Brain (organoid and tissue), 16 donors: ENCODE measurements at places on chromosomes 5 and 9.
A peak's percentile ranks its signal among the peaks of the same experiment; 100 is the strongest.

DNA sequence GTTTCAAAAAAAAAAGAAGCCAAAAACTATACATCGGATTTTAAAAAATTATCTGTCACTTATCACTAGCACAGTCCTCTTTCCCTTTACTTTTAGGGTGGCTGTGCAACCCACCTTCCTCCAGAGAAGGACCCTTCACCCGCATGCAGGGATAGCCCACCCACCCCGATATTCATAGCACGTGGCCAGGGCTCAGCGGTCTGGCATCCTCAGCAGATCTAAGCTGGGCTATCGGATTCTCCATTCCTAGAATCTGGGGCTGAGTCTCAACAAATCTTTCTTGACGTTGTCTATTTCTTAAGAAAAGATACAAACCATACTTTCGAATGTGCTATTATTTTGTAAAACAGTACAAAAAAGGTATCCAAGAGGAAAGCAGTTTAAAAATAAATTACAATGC lies 70.9 kb downstream of the MYO10 start:
- no peak for DNase-seq

DNA sequence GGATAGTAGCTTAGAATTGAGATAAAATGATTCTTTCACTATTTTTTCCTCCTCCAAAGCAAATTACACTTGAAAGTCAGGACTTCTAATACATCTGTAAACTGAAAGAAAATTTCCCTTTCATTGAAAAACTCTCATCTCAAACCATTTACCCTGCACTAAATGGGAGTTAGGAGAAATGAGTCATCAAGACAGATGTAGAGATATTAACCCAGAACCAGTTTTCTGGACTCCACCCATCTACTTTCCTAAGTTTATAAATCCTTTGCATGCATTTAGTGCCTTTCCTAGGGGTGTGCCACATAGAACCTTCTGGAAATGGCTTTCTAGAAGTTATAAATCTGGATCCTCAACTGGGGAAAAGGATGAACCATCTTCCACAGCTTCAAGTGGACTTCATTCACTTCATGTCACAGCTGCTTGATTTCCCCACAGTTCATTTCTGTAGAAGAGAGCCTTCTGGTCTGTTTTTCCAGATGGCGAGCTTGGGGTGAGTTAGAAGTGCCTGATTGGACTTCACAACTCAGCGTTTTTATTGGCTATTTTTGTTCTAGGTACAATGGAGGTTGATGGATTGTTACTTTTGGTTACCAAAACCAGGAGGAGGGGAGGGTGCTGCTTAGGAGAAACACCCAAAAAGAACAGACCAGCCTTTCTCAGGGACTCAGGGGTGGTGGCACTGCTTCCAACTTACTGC lies 72.5 kb upstream of the GPR151 start:
- DNase-seq = no peak

DNA sequence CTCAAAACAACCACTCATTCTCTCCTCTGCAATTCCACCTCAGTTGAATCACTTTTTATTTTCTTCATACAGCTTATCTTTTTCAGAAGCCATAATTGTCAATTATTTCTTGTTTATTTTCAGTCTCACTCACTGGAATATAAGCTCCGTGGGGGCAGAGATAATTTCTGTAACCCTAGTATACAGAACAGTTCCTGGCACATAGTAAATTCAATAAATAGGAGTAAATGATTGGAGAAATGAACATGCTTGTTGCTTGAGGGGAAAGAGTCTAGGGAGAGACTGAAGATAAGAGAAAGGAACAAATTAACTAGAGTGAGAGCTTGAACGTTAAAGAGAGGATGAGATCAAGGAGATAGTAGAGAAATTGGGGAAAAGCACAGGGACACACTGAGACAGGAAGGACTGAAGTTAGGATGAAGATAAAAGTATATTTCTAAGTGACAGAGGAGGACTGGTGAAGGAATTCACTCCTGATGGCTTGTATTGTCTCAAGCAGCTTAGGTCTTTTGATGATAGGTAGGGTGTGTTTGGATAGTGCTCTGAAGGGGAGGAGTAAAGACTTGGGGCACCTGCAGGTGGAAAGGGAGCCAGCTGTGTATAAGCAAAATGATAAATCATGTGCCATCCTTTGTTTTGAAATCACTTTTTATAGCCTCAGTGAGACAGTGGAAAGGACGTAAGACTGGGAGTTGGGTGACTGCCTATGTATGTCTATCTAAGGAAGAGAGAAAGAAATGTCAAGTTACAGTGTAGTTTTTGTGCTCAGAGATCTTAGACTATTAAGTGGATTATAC lies 2.2 kb downstream of the NAA35 start:
- DNase-seq = no peak

DNA sequence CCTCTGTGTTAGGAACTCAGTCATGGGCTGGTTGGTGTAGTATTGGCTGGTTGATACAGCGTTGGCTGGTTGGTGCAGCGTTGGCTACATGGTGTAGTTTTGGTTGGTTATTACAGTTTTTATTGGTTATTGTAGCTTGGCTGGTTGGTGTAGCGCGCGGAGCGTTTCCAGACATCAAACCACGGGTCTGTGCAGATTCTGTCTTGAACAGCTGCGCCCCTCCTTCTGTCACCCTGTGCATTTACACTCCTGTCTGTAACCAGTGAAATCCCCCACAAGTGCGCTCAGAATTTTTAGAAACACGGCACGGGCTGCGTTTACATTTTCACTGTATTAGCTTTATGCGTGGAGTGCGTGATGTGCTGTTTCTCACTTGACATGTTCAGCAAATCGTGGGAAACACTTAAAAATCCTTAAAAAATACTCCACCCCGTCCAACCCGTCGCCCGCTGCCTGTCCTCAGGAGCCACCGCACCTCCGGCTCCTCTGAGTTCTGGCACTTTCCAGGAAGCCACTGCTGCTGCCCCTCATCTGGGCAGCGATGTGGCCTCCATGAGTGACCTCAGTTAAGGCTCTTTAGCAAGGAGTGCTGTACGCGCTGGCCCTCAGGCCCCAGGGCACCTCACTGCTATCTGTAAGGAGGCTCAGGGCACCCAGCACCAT lies 20.8 kb downstream of the NKD2 start:
- DNase-seq = no peak

DNA sequence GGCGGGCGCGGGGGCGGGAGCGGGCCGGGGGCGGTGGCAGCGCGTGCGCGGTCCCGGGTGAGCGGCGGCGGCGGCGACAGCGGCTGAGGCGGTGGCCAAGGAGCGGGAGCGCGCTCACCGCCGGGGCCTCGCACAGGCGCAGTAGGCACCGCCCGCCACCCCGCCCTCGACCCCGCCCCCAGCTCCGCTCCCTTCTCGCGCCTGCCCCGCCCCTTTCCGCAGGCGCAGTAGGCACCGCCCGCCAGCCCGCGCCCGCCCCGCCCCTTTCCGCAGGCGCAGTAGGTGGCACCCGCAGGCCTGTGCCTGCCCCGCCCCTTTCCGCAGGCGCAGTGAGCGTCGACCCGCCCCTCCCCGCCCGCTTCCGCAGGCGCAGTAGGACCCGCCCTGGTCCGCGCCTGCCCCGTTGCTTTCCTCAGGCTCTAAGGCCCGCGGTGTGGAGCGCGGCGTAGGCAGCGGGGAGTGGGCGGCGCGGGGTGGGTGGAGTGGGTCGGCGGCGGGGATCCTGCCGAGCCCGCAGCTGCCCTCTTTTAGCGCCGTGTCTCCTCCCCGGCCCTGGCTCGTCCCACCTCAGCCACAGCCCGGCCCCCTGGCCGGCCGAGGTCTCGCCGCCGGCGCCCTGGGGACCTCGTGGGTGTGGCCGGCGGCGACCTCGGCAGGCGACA lies at the start of gene CAMSAP1:
CAMSAP1 (minus strand) TSS at position 116 of the 662 bp plus-strand sequence. CDS start 387 bp downstream, outside the sequence.
- peak; percentile 97 for DNase-seq

GRCh38 chr9:133234577-133235322 lies 25.7 kb upstream of the OBP2B start:
- DNase-seq = no peak

DNA sequence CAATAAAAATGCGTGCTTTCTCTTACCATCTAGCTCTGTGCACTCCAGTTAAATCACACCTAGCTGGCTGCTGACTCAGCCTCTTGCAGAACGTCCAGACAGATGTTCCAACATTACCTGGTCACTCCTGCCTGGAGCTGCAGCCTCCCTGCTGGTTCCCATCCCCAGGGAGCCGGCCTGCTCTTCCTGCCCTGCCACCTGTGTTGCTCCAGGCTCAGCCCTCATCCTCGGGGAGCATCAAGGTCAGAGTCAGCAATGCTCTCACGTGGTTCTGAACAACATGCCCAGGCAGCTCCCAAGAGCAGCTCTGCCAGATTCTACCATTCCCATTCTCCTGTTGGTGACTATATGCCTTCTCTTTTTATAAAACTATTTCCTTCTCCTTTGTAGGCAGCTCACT lies 81.3 kb downstream of the GADD45G start:
- no peak for DNase-seq

DNA sequence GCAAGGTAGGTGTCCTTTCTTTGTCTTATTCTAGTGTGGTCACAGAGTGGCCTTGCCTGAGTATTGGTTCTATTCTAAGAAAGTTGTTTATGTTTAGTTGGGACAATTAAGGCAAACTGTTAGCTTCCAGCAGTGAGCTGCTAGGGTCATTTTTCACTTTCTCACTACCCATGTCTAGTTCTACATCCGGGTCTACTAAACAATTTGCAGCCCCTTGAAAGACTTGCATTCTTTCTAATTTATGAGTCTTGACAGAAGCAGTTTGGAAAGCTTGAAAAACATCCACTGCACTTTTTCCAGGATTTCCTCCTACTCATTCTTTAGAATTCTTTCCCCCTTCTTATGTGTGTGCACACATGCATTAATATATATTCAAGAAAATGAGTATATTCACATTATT lies 892.2 kb upstream of the ACO1 start:
- DNase-seq = no peak

- no peak for DNase-seq
Measured at GRCh38 chr5:144332265-144332664, 161.6 kb downstream of the KCTD16 start.

DNA sequence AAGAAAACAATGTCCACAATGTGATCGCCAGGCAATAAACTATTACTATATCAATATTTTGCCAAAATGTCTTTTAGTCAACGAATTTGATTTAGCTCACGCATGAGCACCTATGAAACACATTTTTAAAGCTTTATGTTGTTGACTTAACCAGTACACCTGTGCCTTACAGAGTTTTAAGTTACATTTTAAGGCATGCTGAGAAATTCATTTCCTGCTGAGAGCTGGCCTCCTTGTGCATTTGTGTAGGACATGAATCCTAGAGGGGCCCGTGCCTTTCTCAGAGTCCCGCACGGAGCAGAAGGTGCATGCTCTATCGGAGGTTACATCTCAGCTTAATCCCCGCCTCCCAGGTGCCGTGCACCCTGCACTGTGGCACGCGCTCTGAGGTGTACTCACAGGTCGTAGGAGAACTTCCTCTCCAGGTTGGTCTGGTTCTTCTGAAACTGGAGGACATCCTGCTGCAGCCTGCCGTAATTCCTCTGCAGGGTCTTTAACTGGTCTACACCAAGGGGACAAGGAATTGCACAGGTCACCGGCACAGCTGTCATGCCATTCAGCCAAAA lies 53.2 kb downstream of the GOLM1 start:
- no peak for DNase-seq

DNA sequence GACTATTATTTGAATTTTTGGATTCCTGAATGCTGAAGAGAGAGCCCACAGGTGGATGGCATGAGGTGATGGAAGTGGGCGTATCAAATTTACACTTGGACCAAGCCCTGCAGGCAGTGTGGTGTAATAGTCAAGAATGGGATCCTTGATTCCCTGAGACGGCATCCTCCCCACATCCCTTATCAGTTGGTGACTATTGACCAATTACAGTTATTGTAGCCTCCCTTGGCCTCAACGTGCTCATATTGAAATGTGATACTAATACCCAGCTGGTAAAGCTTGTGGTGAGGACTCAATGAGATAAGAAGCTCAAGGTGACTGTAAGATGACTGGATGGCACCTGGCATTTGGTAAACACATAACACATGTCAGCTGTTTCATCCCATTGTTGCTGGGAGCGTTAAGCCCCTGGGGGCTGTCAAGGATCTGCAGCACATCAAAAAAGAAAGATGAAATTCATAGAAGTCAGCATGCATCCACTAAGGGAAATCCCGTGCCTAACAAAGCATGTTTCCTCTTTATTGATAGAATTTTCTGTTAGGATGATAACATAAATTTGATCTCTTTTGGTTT lies 65.6 kb upstream of the IRX2 start:
- no peak for DNase-seq

GRCh38 chr9:88224938-88225337 lies 86.7 kb upstream of the SPATA31C2 start:
- no peak for DNase-seq

DNA sequence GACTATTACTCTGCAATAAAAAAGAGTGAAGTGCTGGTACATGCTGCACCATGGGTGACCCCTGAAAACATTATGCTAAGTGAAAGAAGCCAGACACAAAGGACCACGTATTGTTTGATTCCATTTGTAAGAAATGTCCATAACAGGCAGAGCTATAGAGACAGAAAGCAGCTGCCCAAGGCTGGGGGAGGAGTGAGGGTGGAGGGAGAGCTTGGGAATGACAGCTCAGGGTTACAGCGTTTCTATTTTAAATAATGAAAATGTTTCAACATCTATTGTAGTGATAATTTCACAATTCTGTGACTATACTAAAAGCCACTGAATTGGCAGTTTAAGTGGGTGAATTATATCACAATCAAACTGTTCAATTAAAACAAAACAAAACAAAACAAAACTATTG lies 81.7 kb downstream of the MYO10 start:
- DNase-seq = no peak

DNA sequence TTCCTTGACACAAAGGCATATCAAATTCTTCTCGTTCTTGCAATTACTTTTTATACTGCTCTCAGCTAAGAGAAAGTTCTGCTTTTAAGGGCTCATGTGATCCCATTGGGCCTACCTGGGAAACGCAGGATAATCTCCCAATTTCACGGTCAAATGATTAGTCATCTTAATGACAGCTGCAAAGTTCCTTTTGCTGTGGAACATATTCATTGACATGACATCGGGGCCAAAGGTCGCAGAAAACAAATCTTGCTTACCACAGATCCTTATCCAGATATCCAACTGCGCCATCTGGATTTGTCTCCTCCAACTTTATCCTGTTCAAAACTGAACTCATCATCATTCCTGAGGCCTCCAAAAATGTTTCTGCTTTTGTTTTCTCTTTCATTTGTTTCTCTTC lies 1085.6 kb upstream of the WWC1 start:
- DNase-seq = no peak

DNA sequence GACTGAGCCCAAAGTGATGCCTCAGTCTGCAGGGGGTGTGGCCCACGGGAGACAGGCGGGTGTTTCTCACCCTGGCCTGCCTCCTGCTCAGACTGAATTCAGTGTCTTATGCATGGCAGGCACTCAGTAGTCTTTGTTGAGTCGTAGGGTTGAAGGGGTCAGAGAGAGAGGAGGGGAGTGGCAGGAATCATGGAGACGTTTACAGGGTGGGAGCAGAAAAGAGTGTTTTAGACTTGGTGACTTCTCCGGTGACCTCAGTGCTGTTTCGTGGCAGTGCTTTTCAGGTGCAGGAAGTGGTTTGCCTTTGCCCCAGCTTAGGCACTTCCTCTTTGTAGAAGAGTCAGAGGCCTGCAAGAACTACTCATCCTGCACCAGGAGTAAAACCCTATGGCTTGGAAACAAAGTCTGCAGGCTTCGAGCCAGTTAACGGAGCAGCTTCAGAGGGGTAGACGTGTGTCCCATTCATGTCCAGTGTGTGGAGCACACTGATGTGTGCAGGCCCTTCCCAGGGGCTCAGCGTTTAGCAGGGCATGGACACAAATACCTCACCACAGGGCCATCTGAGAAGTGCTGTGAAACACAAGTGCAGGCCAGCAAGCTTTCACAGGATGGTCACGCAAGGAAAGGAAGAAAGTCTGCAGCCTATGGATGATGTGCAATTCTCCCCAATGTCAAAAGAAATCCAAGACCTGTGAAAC lies 24.5 kb upstream of the SEMA4D start:
- no peak for DNase-seq
